Endothelial cell (in vitro differentiated cells): ENCODE measurements at places on chromosomes 4 and X.

DNA sequence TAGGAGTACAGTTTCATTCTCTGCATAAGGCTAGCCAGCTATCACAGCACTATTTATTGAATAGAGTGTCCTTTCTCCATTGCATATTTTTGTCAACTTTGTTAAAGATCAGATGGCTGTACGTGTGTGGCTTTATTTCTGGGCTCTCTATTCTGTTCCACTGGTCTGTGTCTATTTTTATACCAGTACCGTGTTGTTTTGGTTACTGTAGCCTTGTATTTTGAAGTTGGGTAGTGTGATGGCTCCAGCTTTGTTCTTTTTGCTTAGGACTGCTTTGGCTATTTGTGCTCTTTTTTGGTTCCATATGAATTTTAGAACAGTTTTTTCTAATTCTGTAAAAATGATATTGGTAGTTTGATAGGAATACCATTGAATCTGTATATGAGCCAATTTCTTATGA is 182.1 kb upstream of the DIAPH2 start:
- no peak for DNase-seq

- no peak for DNase-seq
These were observed 85.9 kb downstream of the ZAR1 start for GRCh38 chr4:48575964-48576363.

DNA sequence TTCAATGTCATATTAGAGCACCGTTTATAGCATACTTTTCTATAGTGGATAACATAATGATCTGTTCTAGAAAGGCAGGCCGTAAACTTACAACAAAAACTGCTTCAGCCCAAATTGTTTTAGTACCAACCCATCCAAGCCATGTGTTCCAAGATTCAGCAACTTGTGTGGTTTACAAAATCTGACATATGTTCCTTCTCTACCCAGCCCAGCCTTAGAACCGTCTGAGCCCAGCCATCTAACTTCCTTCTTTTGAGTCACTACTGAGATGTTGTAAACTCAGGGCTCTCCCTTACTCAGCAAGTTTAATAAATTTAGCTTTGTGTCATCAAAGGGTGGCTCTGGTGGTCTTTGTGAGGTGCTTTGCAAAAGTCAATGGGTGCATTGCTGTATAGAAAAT is 32.4 kb upstream of the REPS2 start:
- no peak for DNase-seq

- no peak for DNase-seq
These were observed 253.7 kb upstream of the TAPT1 start for GRCh38 chr4:16480011-16480410.

DNA sequence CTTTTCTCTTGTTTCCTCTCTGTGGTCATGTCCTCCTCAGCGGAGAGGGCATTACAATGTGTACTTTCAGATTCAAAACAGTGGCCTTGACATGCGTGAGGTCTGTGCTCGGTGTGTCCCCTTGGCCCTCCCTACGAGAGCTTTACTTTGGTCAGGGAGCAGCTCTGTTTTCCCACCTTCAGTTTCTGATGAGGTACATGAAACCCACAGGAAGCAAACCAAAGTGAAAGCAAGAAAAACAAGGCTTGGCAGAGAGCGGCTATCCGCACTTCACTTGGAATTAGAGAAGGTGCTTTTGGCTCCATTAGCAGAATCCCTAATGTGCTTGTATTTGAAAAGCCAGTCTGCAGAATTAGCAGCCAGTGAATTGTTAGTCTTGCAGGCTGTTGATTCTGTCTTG is 19.5 kb upstream of the BOD1L1 start:
- no peak for DNase-seq

GRCh38 chrX:38675856-38676255 is 114.5 kb downstream of the TSPAN7 start:
- DNase-seq, result no peak

DNA sequence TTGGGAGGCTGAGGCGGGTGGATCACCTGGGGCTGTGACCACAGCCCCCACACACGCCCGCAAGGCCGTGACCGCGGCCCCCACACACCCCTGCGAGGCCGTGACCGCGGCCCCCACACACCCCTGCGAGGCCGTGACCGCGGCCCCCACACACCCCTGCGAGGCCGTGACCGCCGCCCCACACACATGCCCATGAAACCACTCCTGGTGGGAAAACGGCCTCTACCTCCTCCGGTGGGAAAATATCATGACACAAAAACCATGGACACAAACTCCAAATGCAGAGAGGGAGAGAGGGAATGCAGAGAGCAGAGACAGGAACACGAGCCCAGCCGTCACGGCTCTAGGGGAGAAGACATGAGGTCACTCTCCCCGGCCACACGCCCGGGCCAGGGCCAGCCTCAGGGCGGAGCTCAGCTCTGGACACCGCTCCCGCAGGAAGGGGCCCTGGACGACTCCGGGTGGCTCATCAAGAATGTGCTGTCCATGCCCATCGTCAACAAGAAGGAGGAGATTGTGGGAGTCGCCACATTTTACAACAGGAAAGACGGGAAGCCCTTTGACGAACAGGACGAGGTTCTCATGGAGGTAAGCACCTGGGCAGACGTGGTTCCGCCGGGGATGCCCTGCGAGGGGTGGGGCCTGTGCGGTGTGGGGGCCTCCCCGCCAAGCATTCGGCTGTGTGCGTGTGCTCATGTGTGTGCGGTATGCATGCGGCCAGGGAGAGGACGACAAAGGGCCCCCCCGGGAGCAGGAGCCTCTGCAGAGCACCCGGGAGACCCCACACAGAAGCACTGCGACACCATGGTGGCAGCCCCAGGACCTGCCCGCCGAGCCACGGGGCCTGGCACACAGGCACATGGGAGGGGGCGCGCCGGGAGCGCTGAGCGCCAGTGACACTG is 17.4 kb downstream of the ATP5ME start:
- no peak for DNase-seq

GRCh38 chrX:69257499-69258127 is 92.4 kb upstream of the PJA1 start:
- no peak for DNase-seq

DNA sequence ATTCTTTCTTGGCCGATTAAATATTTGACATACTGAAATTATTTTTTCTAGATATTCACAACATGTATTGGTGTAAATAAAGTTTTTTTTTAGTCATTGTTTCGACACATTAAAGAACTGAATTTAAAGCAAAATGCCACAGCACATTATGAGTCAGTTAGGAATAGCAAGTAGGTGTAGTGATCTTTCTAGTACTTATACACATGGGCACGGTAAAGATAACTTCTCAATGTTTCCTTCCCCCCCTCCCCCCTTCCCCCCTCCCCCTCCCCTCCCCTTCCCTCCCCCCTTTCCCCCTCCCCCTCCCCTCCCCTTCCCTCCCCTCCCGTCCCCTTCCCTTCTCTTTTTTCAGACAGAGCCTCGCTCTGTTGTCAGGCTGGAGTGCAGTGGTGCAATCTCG is 1269.9 kb downstream of the ADGRL3 start:
- DNase-seq, result no peak

GRCh38 chr4:34733185-34733941 is 1511.0 kb downstream of the ARAP2 start:
- no peak for DNase-seq

- DNase-seq, result no peak
These were observed 24.3 kb downstream of the XKRX start for GRCh38 chrX:100904433-100904832.

DNA sequence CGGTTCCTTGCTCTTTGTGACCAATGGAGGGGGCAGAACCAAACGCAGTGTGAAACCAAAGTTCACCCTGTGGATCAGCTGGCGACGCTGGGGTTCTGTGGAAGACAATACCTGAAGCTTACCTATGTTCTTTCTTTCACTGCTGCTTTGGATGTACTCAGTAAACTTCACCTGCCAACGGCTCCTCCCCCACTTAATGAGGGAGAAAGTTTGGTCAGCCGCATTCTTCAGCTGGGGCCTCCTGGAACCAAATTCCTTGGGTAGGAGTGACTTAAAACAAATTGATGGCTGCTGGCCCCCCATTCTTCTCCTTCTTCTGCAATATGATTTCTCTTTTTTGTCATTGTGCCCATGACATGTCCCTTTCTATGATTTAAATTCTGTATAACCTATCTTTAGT is 282.4 kb downstream of the ANK2 start:
- DNase-seq, result no peak

- DNase-seq, result no peak
These were observed 55.1 kb downstream of the RS1 start for GRCh38 chrX:18616688-18617406.

- peak; percentile 38 for DNase-seq
These were observed 2.5 kb upstream of the BRWD3 start for GRCh38 chrX:80812176-80812575.

DNA sequence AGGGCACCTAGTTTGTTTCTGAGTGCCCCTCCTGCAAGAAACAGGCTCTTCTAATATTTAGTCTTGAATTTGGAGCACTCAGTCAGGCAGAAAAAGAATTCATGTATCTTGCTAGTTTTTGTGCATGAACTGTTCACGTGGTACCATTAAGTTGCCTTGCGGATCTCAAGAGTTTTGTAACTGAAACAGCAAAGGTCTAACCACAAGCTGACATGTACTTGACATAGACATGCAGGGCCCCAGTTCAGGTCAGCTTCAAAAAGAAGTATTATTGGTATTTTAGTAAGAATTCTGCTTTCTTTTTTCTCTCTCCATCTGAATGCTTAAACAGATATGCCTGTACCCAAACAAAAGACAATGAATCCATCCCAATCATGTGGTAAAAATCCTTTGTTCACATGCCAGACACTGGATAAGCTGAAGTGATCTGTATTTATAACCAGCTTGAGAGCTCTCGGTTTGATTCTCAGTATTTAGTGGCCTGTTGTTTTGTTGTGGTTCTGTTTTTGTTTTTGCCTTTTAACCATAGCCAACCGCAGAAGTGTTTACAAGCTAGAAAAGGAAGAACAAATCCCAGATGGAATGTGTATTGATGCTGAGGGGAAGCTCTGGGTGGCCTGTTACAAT is 13.0 kb downstream of the RGN start:
- DNase-seq, result no peak

GRCh38 chr4:5082376-5082775 is 31.1 kb downstream of the STK32B start:
- DNase-seq, result no peak

DNA sequence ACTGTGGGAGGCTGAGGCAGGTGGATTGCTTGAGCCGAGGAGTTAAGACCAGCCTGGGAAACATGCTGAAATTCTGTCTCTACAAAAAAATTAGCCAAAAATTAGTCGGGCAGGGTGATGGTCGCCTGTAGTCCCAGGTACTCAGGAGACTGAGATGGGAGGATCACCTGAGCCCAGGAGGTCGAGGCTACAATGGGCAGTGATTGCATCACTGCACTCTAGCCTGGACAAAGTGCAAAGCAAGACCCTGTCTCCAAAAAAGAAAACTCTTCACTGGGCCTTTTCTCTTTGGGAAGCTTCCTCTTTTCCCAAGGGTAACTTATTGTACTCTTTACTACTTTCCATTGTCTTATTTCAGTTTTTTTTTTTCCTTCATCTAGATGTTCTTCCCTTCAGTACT is 88.9 kb downstream of the UBE2K start:
- DNase-seq, result no peak

DNA sequence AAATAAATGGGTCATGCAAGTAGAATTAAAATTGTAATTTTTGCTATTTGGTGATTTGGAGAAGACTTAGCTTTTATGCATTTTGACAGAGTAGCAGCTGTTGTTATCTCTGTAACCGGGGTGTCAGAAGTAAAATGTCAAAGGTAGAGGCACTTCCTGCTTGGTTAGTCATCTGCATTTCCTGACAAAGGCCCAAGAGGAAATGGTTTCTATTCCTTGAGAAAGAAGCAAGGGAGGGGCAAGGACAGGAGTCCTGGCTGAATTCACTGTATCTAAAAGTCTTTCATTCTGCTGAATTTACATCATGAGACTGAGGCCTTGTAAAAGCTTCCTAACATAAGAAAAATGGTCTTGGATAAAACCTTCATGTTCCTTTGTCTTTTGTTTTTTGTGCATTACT is 550.9 kb upstream of the BOD1L1 start:
- no peak for DNase-seq

- peak; percentile 3 for DNase-seq
These were observed 47.4 kb downstream of the REPS2 start for GRCh38 chrX:16993791-16994318.
